ENCODE measurements at places on chromosomes 1 and 21.
A peak's percentile ranks its signal among the peaks of the same experiment; 100 is the strongest.

- no peak for DNase-seq
Measured at GRCh38 chr1:208935517-208936187, 647.9 kb upstream of the CAMK1G start.

DNA sequence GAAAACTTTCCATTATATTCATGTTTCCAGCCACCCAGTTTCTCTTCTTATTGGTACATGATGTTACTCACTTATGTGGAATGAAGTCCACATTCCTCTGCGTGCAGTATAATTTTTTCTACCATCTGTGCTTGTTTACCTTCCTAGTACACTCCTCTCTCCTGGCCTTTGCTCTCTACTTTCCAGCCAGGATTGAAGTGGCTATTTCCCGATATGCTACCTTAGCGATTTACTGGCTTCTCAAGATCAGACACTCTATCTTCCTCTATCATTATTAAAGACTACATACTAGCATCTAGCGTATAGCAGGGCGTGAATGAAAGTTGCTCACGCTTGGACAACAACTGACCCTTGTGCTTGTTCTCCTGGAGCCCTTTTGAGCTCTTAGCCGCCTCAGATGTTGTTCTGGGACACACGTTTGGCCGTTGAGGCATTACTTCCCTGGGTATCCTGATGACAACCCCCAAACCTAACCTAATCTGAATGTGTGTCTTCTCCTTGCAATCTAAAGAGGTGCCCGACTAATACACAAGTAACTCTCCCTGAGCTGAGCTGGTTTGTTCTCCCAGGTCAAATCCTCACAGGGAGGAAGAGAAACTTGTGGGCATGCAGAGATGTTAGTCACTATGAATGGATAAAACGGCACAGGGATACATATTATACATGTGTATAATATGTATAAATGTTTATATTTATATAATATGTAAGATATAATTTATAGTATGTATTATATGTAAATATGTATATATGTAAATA, 13.4 kb upstream of the MTARC2 start:
- no peak for DNase-seq

DNA sequence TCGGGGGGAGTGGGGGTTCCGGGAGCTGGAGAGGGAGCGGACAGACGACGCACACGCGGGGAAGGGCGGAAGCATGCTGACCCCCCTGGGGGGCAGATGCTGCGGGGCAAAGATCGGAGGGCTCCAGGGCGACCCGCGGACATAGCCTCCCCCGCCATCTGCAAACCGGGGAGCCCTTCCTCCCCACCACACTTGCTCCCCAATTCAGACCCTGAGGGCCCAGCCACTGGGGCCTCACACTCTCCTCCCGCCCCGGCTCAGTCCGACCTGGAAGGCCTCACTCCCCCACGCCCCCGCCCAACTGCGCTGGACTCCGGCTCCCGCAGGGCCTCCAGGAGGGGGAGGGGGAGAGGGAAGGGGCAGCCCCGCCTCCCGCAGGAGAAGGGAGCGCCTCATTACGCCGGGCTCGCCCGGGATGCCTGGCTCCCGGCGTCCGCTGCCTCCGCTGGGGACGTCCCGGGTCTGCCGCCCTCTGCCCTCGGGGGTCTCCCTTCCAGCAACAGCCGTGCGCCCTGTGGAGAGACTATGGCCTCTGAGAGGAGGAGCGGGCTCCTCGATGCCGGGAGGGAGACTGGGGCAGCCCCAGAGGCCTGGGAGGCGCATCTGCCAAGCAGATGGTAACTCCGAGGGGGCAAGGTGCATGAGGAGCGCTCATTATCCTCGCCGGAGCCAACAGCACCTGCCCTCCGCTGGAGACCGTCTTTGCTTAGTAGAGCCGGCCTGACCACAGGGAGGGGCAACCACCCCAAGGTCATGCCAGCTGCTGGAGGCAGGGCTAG, 636 bp upstream of the CAMK2N1 start:
- DNase-seq, result no peak

- DNase-seq, result no peak
Measured at GRCh38 chr1:92017656-92018055, 12.1 kb upstream of the EPHX4 start.

DNA sequence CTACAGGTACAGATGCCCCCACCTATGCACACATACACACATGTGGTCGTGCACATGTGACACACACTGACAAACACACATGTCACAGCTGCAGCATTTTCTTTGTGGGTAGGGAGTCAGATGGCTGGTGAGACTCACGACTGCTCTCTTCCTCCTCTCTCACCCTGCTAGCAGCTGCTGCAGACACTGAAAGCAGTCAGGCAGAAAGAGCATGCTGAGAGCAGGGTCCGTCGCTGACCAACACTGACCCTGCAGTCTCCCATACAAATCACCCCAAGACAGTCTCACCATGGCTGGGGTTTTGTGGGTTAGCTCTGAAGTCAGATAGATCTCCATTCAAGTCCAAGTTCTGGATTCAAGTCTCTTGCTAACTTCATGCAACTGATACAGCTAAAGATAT, 188.3 kb downstream of the ASTN1 start:
- no peak for DNase-seq

DNA sequence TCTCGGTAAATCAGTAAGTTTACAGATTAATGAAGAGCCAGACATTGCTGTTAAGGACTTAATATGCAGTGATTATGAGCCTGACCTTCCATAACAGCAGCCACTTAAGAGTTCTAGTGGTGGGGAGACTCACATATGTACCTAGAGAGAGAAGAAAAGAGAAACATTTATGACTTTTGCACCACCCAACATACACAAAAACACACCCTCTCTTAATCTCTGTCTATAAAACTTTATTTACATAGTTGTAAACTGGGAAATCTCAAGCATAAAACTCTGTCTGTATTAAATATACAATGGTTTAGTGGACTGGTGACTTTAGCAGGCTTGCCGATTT, 347.4 kb upstream of the ADGRL2 start:
- no peak for DNase-seq

- peak; percentile 76 for DNase-seq
Measured at GRCh38 chr1:44924835-44925464, 61.4 kb downstream of the EIF2B3 start.
